Osteoblast (primary cell): ENCODE measurements at places on chromosomes 13 and 19. TPM values are rescaled to one million over a fixed set of nuclear protein-coding genes. Genes with fewer than 3 reads are reported as not detected.

The LILRB4 gene
- total RNA-seq, result under 0.01 TPM in 1 of 2 replicates, not detected in the other

The COL4A1 gene
- 412 and 433 TPM in 2 replicates for total RNA-seq

The TTC9B gene
- not detected in 2 replicates for total RNA-seq

DNA sequence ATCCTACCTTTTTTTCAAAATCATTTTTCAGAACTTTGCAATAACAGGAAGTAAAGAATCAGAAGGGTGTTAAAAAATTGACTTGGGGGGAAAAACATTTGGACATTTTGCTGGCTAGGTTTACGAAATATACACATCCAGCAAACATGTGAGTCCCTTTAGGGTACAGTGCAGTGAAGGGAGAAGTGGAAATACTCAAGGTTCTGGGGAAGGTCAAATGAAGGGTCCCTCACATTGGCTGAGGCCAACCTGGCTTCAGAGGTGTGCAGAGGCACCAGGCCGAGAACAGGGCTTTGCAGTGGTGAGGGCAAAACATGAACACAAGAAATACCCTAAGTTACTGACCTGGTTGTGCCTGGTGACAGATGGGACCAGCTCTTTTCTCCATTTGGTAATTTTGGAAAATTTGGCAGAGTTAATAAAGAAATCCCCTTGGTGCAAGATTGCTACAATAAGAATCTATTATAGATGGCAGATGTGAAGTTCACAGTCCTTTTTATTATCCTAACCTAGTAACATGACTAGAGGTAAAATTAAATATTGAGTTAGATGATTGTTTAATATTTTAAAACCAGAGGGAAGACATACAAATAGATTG, 1.5 kb upstream of the UPF3A start:
- peak; percentile 6 for DNase-seq

GRCh38 chr13:28741084-28741491, 22.3 kb upstream of the SLC46A3 start:
- no peak for DNase-seq

DNA sequence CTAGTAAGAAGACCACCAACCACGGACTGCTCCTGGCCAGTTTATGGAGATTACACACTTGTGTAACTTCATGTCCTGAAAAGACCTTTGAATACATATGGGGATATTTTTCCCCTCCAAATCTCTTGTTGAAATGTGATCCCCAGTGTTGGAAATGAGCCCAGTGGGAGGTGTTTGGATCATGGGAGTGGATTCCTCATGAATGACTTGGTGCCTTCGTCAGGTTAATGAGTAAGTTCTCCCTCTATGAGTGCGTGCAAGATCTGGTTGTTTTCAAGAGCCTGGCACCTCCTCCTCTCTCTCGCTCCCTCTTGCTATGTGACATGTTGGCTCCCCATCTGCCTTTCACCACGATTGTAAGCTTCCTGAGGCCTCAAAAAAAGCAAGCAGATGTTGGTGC, 769.0 kb upstream of the SLITRK1 start:
- DNase-seq, result no peak

DNA sequence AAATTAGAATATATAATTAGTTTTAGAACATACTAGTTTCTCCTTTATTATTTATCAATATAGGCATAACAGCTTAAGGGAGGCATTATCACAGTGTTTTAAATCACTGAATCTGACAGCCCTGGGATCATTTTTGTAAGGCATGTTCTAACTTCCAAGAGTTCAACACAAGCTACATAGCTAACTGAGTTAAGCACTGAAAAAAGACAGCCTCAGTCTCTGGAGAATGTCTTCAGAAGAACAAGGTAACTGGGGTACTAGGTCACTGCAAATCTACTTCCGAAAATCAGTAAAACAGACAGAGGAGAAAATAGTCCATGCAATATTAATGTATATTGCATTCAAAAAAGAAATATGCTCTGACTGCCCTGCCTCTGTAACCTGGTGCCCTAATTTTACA, 502.1 kb downstream of the RFC3 start:
- no peak for DNase-seq

DNA sequence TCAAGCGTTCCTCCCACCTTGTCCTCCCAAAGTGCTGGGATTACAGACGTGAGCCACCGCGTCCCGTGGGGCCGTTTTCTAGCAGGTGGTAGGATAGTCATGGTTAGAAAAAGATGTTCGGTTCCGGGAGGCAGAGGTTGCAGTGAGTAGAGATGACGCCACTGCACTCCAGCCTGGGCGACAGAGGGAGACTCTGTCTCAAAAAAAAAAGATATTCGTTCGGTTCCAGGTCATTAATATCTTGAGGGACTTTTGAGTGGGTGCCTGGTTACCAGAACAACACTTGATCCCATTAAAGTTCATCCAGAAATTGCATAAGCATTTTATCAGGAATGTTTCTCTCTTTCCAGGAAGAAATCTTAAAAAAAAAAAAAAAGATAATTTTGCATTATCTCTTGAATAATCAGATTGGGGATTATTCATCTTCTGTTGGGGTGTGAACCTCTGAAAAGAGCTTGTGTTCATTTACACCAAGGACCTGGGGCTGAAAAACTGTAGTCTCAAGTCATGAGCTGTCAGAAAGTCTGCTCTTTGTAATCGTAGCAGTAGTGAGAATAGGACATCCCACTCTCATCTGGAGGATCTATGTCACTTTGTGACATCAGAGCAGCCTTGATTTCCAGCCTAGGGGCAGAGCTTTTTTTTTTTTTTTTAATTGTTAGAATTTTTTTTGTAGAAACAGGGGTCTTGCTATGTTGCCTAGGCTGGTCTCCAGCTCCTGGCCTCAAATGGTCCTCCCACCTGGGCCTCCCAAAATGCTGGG, 1.0 kb upstream of the ETHE1 start:
- peak; percentile 34 for DNase-seq
